ENCODE measurements at places on chromosomes 13 and 19.

DNA sequence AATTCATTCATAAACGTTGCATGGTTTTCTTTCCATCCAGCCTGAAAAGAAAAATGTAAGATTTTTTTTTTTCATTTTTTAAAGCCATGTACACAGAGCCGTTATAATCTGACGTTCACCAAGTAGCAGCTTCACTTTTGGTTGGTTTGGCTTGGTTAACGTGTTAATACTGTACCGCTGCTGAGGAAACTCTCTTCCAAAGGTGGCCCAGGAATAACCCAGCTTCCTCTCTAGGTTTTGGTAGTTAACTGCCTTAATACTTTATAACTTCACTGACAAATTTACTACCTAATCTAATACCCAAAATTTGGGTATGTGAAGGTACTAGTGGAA lies 1.7 kb downstream of the INTS6 start:
- no peak for DNase-seq

- no peak for DNase-seq
Observed at GRCh38 chr13:33761740-33762139, 56.2 kb upstream of the RFC3 start.

- DNase-seq, result no peak
Observed at GRCh38 chr13:77728265-77729125, 31.0 kb downstream of the SLAIN1 start.

DNA sequence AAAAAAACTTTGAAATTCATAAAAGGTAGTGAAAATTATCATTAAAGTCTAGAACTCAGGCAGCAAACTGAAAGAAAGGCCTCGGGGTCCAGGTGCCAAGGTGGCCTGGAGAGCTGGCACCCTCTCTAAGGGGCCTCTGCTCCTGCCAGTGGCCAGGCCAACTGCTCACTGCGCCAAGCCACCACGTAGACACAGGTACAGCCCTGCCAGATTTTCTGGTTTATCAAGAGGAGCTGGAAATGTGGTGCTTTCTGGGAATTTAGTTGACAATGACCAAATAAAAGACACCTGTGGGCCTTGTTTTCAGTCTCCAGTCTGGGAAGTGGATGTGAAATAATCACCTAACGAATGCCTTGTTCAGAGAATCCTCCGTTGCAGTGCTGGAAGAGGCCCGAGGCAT lies 22.8 kb downstream of the ZNF574 start:
- DNase-seq, result no peak

DNA sequence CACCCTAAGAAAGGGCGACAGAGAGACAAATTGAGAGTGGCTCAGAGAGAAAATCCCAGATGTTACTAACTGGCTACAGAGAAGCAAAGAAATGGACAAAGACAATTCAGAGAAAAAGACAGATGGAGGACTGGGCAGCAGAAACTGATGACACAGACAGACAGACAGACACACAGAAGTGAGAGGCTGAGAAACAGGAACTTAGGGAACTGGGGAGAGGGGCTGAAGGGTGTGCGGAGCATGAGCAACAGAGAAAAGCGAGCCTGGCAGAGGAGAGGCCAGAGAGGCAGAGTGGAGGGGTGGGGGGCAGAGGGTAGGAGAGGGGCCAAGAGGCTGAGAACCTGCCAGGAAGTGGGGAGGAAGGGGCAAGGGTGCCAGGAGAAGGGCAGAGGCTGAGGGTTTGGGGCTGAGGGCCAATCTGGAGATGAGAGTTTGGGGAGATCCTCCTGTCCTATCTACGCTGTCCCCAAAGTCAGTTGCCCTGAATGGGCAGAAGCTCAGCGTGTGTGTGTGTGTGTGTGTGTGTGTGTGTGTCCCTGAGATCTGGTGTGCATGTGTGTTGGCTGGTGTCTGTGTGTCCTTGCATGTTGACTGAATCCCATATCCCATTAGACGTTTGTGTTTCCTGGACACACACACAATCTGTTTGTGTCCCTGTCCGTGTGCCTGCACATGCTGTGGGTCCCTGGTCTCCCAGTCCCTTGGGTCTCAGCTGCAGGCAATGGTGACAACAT lies 5.6 kb upstream of the ERFL start:
- no peak for DNase-seq

DNA sequence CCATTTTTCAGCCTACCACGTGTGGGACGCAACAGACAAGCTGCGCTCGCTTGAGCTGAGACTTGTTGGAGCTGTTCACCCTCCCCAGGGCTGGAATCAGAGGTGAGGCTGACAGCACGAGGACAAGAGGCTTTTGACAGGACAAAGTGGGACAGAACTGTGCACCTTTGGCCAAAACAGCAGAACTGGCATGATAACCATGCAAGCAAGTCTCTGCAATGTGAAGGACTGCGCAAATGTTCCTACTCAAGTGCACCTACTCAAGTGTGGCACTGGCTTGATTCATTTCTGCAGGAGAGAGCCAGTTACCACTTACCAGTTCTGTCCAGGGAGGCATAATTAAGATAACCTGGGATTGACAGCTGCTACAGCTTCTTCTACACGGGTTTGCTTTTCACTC lies 62.2 kb upstream of the TM9SF2 start:
- DNase-seq, result no peak

DNA sequence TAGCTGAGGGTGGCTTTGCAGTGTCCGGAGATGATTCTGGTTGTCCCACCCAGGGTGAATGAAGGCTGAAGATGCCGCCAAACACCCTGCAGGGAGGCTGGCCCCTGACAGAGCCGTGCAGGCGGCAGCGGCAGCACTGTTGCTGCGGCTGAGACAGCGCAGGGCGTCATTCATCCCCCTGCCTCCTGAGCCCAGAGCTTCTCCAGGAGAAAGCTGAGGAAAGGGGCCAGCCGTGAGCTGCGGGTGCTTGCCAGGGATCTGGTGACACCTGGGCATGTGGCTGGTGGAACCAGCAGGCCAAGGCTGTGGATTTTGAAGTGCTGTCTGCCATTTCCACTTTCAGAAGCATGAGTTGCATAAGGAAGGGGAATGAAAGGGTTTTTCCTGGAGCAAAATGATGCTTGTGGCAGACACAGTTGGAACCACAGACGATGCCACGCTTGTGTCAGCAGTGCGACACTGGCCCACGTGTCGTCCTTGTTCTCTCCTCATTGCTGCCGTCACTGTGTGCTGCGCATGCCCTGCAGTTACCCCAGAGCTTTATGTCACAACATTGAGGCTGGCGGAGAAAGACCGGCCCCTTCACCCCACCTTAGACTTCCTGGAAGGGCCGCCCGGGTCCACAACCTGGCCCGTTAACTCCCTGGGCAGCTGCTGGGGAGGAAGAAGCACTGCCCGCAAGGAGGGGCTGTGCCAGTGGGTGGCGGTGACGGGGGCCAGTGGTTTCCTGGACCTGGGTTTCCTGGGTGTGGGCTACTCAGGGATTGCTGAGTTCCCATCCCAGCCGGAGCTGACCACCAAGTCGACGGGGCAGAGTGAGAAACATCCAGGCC lies 22.7 kb downstream of the TFDP1 start:
- no peak for DNase-seq

Measured in substantia nigra (tissue), 51 donors.